Activated CD4-positive, alpha-beta memory T cell treated with anti-CD3 and anti-CD28 coated beads, Interleukin-2, amount 10 ng/mL, durations not matched to agents 7 days and 5 days (primary cell): ENCODE measurements at places on chromosomes 12 and 14. TPM values are rescaled to one million over a fixed set of nuclear protein-coding genes. Genes with fewer than 3 reads are reported as not detected.

GRCh38 chr12:119613319-119613936 lies 19.9 kb downstream of the TMEM233 start:
- no peak for DNase-seq

DNA sequence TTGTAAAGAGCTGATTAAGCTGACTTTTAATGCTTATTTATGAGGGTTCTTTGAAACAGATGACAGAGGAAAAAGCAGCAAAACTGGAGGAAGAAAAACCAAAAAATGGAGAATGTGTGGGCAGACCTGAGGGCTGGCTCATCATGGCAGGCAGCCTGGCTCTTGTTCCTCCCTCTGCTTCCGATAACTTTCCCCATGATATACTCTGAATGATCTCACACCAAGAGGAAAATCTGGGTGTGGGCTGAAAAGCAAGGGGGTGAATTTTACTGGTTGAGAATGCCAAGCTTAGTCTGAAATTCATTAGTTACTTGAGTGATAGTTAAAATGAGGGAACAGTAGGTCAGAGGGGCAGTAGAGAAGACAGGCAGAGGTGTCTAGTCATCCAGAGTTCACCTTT lies 330.1 kb upstream of the PRICKLE1 start:
- DNase-seq = no peak

- DNase-seq = no peak
Measured at GRCh38 chr12:111407377-111408115, 1.8 kb downstream of the SH2B3 start.

- DNase-seq = peak; percentile 12
Measured at GRCh38 chr14:104388011-104388521, 191.5 kb upstream of the C14orf180 start.

- no peak for DNase-seq
Measured at GRCh38 chr12:42552822-42553221, 36.7 kb downstream of the PRICKLE1 start.

DNA sequence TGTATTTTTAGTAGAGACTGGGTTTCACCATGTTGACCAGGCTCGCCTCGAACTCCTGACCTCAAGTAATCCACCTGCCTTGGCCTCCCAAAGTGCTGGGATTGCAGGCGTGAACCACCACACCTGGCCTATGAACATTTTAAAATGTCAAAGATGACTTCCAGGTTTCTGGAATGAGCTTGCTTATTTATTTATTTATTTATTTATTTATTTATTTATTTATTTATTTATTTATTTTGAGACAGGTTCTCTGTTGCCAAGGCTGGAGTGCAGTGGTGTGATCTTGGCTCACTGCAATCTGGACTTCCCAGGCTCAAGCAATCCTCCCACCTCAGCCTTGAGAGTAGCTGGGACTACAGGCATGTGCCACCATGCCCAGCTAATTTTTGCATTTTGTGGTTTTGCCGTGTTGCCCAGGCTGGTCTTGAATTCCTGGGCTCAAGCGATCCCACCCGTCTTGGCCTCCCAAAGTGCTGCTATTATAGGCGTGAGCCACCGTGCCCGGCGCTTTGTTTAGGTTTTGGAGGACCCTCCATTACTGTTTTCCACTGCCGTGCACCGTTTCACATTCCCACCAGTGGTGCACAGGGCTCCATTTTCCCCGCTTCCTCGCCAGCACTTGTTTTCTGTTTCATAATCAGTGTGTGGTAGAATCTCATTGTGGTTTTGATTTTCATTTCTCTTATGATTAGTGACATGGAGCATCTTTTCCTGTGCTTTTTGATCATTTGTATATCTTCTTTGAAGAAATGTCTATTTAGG lies 6.4 kb upstream of the CFAP251 start:
- no peak for DNase-seq

GRCh38 chr12:111359914-111360276 lies 9.0 kb downstream of the PHETA1 start:
- no peak for DNase-seq

- DNase-seq = peak; percentile 56
Measured at GRCh38 chr12:6688543-6688998, 604 bp downstream of the ZNF384 start.

DNA sequence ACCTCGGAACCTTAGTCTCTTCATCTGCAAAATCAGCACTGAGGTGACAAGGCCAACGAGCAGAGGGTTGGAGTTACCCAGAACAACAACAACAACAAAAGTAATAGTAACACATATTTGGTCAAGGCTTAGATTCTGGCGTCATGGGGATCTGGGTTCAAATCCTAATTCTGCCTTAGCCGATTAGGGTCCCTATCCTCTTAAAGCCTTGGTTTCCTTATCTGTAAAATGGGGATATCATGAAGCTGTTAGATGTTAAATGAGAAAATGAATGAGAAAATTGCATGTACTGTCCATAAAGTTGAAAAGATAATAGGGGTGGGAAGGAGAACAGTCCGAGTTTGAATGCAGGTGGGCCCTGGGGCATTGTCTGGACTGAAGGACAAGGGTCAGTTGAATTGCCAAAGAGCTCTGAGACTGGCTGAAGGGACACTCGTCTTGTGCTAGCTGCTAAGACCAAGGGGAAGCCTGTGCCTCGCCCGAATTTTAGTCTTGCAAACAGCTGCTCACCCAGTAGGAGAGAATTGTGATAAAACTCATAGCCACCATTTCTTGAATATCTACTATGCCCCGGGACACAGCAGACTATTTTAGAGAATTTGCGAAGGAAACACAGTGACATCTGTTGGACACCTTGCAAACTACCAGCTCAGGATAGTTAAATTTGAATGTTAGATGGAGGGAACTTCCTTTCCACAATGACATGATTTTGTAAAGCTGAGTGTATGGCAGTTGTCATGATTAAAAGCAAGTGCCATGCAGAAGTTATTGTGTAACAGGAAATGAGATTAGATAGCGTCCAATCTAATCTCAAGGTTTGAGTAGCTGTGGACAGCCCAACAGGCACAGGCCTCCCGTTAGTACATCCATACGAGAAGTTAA lies 6.8 kb upstream of the HNF1A start:
- DNase-seq = peak; percentile 28

DNA sequence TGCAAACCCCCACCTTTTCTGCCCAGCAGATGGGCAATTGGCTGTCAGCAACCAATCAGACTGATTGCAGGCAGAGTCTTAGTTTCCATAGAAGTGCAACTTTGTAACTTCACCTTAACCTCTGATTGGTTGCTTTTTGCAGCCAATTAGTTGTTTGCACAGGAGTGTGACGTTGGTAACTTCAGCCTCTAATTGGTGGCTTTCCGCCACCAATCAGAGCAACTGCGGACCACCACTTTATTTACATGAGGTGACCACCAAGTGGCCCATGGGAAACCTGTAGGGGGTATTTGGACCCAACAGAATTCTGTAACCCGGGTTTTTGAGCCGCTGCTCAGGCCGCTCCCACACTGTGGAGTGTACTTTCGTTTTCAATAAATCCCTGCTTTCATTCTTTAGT lies 32.3 kb downstream of the CDKN1B start:
- DNase-seq = no peak

GRCh38 chr14:97441740-97442362 lies 644.7 kb downstream of the VRK1 start:
- no peak for DNase-seq

- no peak for DNase-seq
Measured at GRCh38 chr14:30108975-30109700, 181.5 kb upstream of the PRKD1 start.

DNA sequence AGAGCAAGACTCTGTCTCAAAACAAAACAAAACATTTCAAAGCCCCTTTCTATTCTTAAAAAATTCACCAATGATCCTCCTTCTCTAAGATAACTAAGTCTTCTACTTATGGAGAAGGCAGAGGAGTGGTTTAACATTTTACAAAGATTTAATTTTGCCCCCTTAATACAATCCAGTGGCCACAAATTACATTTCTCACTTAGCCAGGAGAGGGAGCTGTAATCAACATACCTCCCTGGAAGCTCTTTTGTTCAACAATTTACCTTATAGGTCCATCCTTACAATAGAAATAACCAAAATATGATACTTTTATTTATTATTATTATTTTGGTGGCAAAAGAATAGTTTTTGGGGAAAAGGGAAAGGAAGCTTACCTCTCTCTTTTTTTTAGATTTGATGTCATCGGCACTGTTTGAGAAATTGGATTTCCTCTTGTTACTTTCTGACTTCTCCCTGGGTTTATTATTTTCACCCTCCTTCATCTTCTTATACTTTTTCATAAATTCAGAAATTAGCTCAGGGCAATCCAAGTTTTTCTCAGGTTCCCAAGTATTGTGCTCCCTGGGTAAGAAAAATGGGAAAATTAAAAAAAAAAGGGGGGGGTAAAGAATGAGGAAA lies 28.1 kb downstream of the CBX5 start:
- DNase-seq = no peak

DNA sequence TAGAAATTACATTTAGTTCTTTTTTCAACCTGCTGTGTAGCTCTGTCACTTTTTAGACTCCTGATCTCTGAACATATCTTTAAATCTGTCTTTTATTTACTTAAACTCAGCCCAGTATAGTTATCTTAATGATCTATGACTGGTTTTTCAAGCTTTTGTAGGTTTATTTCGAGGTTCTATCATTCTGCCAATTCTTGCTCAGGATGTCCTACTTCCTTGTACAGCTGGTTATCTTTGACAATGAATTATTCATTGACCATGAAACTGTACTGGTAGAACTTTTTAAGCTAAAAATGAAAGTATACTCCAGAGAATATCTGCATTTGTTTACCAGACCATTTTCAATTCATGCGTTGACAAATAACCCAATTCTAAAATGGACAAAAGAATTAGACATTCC lies 37.8 kb downstream of the TC2N start:
- no peak for DNase-seq

DNA sequence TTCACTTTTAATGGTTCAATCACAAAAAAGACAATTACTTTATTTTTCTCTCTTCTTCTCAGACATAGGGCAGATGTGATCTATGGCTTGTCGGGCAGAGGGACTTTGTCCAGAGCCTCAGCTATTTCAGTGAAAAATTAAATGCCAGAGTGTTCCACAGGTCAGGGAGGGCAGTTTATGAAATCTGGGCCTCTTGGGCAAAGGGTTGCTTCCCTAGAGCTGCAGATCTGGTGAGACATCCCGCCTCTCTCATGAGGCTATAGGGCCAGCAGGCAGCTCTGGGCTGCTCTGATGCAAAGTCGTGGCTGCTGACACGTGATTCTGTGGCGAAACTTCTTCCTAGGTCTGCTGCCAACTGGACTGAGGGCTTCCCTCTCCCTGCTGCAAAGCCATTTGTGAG lies 6.0 kb downstream of the CLMN start:
- no peak for DNase-seq

DNA sequence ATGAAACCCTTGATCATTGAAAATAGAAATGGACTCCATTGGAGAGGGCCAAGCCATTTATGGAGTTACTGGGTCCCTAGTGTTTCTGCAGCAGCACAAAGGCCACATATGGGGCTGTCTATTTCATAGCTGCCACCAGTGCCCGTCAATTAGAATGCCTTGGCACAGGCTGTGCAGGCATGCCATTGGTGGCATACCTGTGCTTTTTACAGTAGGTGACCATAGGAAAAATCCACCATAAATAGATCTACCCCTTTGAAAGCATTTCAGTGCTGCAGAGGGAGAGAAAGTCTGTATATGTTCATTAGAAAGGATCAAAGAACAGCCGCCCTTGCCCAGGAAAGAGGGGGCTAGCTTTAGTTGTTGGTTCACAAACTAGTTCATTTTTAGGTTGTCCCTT lies 13.1 kb downstream of the MYBPC1 start:
- no peak for DNase-seq

GRCh38 chr14:95428557-95428956 lies 87.9 kb downstream of the SYNE3 start:
- DNase-seq = no peak

DNA sequence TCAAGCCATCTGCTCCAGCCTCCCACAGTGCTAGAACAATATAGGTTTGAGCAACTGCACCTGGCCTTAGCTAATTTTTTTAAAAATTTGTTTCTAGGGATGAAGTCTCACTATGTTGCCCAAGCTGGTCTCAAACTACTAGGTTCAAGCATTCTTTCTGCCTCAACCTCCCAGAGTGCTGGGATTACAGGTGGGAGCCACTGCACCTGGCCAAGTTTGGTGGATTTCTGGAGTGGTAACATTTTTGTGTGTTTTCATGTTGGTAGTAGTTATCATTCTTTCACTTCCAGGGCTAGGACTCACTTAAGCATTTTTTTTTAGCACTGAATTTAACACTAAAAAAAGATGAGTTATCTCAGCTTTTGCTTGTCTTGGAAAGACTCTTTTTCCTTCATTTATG lies 328.0 kb upstream of the RGS6 start:
- DNase-seq = no peak

GRCh38 chr12:10661338-10661737 lies 12.5 kb downstream of the STYK1 start:
- DNase-seq = no peak

GRCh38 chr14:102898776-102899515 lies 23.5 kb upstream of the AMN start:
- no peak for DNase-seq

GRCh38 chr12:55728186-55728938 lies 447 bp downstream of the CD63 start:
- peak; percentile 37 for DNase-seq

GRCh38 chr12:50271724-50272247 lies 11.5 kb downstream of the LIMA1 start:
- DNase-seq = no peak

- DNase-seq = no peak
Measured at GRCh38 chr14:51442513-51443175, 202.6 kb downstream of the TMX1 start.

DNA sequence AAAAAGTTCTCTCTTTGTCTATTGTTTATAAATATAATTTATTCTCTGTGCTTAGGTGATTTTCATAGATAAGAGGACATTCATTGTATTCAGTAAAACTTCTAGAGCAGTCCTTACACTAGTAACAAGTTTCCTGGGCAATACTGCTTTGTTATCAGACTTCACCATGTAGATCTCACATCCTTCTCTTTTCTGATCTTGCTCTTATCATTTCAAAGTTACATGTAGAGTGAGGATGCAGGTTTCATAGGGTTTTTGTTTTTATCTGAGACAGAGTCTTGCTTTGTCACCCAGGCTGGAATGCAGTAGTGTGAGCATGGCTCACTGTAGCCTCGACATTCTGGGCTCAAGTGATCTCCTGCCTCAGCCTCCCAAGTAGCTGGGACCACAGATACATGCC lies 789.5 kb downstream of the DIO2 start:
- no peak for DNase-seq

Gene STYK1
- 0.60 TPM for total RNA-seq

Gene OSGEP
- total RNA-seq = 40.3 TPM

Gene BIN2
- total RNA-seq = 214 TPM

Gene RGS6
- total RNA-seq = 2.0 TPM

Gene DPF3
- total RNA-seq = 14.9 TPM

Gene ENDOU
- total RNA-seq = not detected

Gene RFX4
- total RNA-seq = not detected

Gene SLC6A12
- not detected for total RNA-seq

Gene ALG10
- 17.6 TPM for total RNA-seq

Gene GARIN6
- total RNA-seq = not detected

Gene SYNDIG1L
- not detected for total RNA-seq

Gene GALNT8
- 1.8 TPM for total RNA-seq

Gene SERPINA10
- total RNA-seq = not detected
